ENCODE measurements at places on chromosomes 1 and 21.

DNA sequence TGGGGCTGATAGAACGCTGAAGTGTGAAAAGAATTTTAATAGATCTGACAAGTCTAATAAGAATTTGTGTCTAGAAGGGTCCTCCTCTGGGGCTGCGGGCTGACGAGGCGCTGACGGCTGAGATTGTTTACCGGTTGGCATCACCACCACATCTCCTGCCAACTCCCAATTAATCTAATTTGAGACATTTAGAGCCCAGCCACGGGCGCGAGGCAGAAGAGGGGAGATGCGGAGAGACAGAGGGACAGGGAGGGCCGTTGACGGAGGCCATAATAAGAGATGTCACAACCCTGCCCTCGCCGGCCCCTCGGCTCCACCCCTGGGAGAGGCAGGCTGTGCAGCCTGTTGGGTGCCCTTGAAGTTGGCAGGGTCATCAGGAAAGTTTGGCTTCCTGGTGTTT is 109.3 kb downstream of the PAX7 start:
- DNase-seq = no peak

DNA sequence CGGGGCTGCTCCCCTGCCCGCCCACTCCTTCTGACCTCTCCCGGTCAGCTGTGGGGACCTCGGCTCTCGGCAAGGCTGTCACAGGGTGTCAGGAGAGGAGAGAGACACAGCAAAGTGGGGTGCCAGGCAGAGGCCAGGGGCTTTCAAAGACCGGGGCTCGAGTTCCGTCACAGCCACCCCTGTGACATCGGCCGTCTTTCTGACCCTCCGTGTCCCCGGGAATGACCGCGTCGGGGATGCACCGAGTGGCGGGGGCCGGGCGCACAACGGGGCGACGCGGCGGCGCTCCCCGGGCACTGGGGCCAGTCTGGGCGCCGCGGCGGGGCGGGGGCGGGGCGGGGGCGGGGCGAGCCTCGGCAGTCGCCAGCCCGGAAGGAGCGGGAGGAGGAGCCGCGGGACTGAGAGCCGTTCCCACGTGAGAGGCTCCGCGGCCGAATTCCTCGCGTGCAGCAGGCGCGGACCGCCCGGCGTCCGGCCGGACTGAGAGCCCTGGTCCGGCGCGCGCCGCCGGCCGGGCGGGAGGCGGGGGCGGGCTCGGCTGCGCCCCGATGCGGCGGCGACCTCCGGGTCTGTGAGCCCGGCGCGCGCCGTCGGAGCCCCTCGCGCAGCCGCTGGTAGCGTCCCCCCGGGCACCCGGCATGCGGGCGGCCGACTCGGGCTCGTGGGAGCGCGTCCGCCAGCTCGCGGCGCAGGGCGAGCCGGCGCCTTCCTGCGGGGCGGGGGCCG is 229.7 kb upstream of the TMEM51 start:
- no peak for DNase-seq

DNA sequence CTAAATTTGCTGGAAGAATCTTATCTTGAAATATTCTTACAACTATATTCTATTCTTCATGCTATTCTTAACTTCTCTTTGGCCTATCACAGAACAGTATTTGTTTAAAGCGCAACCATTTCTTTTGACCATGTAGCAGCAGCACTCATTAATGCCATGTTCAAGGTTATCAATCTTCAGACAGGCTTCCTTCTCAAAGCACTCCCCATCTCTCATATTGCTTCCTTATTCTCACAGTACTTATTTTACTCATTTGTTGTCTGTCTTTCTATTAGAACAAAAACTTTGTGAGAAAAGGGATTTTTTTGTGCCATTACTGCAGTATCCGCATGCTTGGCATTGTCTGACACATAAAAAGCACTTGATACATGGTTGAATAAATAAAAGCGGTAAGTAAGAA is 89.7 kb downstream of the ATP1B1 start:
- no peak for DNase-seq

DNA sequence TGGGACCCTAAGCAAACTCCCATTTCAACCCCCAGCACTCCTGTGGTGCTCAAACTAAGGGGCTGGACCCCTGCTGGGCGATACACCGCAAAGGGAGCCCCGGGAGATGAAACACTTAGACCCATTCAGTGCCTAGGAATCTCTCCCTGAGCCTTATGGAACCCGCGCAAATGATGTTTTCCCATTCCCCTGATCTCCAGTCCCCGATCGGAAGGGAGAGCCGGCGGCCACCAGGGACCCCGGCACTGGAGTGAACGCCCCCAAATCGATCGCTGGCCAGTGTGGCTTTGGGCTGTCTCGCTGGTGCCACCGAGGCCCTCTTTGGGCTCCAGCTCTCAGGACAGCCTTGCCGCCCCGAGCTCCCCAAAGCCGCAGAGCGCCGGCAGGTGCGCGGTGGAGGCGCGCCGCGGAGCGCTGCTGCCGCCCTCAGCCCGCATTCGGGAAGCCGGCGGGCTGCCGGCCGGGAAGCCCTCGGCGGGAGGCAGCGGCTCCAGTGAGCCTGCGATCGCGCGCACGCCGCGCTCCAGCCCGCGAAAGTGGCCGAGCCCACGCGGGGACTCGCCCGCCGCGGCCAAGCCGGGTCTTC is 1.1 kb downstream of the PLXNA2 start:
- no peak for DNase-seq

DNA sequence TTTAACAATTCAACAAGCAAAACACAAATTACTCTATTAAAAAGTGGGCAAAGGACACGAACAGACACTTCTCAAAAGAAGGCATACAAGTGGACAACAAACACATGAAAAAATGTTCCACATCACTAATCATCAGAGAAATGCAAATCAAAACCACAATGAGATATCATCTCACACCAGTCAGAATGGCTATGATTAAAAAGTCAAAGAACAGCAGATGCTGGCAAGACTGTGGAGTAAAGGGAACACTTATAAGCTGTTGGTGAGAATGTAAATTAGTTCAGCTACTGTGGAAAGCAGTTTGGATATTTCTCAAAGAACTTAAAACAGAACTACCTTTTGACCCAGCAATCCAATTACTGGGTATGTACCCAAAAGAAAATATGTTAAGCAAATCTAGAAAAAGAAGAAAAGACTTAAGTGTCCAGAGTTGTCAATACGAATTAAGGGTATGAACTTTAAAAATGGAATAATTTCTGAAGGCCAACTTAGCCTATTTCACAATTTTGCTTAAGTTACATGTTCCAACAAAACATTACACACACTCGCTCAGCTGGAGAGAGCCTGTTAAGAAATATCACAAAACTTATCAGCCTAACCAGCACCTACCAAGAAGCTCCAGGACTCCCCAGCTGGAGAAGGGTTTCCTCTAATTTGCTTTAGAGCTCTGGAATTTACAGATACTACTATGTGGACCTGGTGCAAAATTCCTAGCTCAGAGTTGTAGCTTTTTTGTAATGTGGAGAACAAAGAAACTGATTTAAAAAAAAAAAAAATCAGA is 232.1 kb downstream of the DUSP10 start:
- no peak for DNase-seq

- no peak for DNase-seq
Measured at GRCh38 chr1:119834990-119835389, 23.7 kb upstream of the REG4 start.

DNA sequence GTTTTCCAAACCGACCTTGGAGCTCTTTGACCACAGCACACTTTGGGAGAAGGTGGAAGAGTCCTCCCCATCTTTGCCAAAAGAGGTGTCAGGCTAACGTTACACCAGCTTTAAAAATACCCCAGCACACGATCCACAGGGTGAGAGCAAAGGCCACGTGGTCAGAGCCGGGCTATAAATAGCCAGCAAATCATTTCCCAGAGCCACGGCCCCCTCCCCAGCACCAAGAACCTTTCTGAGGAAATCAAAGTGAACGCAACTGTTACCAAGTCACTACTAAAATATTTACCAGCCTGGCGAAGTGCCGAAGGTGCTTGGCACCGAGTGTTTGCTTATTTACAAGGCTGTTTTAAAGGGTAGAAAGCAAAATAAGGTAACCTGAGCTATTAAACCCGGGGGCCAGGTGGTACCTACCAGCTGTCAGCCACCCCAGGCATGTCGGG is 72.4 kb downstream of the CASZ1 start:
- DNase-seq = no peak

DNA sequence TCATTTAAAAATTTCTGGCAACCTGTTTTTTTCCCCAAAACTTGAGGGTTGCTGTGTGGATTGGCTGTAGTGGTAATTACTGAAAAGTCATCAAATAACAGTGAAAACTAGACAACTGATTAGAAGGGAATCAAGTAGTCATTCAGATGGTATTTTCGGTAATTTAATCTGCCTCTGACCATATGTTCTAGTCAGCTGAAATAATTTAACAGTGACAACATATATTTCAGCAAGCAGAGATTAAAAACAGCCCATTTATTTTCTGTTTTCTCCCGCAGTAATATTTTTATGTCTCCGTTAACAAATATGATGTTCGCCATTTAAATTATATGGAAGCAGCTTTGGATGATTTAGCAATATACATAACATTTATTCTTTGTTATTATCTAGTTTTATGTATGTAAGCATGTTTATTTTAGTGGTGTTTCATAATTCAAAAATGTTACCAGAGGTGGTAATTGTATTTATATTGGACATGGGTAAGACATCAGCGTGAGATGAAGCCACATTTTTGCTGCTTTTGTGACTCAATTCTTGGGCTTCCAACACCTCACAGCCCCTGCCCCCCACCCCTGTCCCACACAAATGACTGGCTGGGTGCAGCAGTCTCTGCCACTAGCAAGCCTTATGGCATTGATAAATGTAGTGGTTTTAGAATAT is 104.4 kb downstream of the GALNT2 start:
- DNase-seq = no peak

GRCh38 chr1:116372191-116372590 is 853 bp upstream of the ATP1A1 start:
- DNase-seq = no peak

DNA sequence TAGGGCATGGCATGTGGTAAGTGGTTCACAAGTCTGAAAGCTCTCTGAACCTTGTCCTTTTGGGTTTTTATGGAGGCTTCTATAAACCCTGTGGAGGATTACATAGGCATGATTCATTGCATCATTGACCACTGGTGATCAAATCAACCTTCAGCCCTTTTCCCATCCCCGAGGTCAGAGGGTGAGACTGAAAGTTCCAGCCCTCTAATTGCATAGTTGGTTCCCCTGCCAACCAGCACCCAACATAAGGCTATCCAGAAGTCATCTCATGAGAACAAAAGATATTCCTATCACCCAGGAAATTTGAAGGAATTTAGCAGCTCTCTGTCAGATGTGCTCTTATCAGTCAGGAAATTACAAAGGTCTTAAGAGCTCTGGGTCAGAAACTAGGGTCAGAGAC is 89.5 kb upstream of the ARTN start:
- DNase-seq = no peak

GRCh38 chr1:203002951-203003350 is 4.2 kb upstream of the TMEM183A start:
- DNase-seq = no peak

DNA sequence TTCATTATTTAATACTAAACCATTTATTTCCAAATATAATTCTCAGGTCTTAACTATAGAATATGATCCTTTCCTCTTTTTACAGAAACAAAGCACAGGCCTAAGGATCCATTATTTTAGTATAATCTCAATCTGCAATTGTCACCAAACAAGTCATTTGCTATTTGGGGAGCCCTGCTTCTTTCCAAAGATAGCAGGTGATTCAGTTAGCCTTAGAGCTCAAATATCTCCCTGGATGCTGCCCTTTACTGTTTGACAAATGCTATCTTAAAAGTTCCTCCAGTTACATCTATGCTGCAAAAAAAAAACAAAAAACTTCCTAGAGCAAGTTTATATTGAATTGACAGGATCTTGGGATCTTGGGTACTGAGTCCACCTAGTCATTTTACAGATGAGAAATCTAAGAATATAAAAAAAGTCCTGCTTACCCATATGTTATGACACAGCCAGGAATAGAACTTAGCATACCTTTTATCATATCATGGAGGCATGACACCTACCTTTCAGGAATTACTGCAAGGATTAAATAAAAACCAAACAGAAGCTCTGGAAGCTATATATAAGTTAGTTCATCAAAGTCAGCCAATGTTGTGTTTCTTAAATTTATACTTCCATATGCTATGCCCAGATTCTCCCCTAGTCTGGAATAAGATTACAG is 9.2 kb downstream of the SERBP1 start:
- DNase-seq = no peak

- no peak for DNase-seq
Measured at GRCh38 chr1:219542828-219543518, 69.9 kb downstream of the ZC3H11B start.

- DNase-seq = no peak
Measured at GRCh38 chr1:205917466-205918238, 25.6 kb downstream of the SLC26A9 start.

DNA sequence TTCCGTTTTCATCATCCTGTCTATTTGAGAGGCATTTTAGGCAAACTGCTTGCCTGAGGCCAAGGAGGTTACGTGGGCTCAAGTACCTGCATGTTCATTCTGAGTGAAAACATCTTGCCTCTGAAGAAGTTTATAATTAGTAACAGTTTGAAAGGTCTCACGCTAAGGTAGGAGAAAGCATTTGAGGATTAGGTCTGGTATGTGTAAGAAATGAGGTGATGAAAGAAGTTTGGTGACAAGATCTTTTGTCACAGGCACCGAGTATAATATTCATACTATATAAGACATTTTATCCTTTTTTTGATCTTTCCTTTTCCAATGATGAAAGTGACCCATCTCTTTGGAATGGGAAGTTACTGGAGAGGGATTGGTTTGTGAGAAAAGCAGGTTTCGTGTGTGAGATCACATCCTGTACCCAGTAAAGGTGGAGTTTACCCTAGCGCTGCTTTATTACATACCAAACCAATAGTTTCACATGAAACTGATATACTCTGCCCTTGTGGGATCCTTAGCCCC is 98.7 kb upstream of the PDC start:
- DNase-seq = no peak

- no peak for DNase-seq
Measured at GRCh38 chr1:35847935-35848565, 35.0 kb upstream of the AGO1 start.

DNA sequence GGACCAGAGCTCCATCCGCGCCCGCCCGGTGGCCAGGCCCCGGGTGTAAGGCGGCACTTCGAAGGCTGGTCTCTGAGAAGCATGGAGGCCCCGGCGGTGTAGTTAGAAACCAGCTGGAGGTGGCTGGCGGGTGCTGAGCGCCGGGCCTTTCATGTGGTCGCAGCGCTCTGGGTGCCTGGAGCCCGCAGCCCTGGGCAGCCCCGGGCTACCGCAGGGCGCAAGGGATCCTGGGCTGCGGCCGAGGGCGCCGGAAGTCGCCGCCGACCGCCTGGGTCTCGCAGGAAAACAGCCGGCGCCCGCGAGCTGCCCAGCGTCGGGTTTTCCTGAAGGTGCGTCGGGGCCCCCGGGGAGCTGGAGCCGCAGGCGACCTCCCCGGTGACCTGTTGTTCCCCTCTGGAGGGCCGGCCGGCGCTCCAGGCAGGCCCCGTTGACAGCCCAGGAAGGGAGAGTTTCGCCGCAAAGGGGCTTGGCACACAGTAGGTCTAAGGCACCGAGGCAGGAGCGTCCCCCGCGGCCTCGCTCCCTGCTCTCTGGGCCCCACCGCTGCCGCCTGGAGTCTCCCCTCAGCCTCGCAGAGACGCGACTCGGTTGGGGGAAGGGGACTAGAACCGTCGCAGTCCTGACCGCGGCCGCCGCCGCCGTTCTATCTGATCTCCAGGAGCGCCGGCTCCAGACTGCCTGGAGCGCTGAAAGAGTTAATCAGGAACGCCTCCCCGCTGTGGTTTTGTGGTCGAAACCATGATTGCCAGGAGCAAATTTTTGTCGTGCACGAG is 2.7 kb downstream of the GRHL3 start:
- DNase-seq = peak; percentile 18

GRCh38 chr1:27153927-27154358 is 982 bp downstream of the SLC9A1 start:
- DNase-seq = no peak

Data from SK-N-DZ (cell line).